ENCODE measurements at places on chromosomes 6 and 20. TPM values are rescaled to one million over a fixed set of nuclear protein-coding genes. Genes with fewer than 3 reads are reported as not detected.

Gene CNKSR3
- 10.7 TPM for total RNA-seq

Gene DBNDD2
- total RNA-seq, result 28.0 TPM

Gene MCCD1
- total RNA-seq, result not detected

Gene CFAP206
- total RNA-seq, result 0.06 TPM

Gene PACRG
- total RNA-seq, result not detected

Gene CD83
- 2.0 TPM for total RNA-seq

Gene HLA-DRA
- total RNA-seq, result not detected

Gene DSP
- 41.5 TPM for total RNA-seq

Gene ADTRP
- total RNA-seq, result 0.56 TPM

Gene WFDC5
- not detected for total RNA-seq

Gene RNF146
- 10.2 TPM for total RNA-seq

Gene MYBL2
- total RNA-seq, result 80.6 TPM

Gene RSPH9
- 0.32 TPM for total RNA-seq

Gene RBBP8NL
- 1.3 TPM for total RNA-seq

Gene GPR63
- total RNA-seq, result 0.46 TPM

Gene PXMP4
- 6.9 TPM for total RNA-seq

Gene PRDM13
- 0.83 TPM for total RNA-seq

Gene EEF1A2
- 146 TPM for total RNA-seq

Gene PNLDC1
- 0.08 TPM for total RNA-seq

Gene MRAP2
- total RNA-seq, result 1.8 TPM

Gene COX7A2
- 297 TPM for total RNA-seq

Gene UBD
- 0.61 TPM for total RNA-seq

Gene DOK5
- total RNA-seq, result not detected

Gene CDH22
- total RNA-seq, result not detected

Gene MED23
- 9.0 TPM for total RNA-seq

All from A549 treated with Hydrocortisone at 1 μM for 4 hours (cell line).